Lower lobe of right lung (tissue), 2 donors: ENCODE measurements at places on chromosomes 1 and 21. TPM values are rescaled to one million over a fixed set of nuclear protein-coding genes. Genes with fewer than 3 reads are reported as not detected.

DNA sequence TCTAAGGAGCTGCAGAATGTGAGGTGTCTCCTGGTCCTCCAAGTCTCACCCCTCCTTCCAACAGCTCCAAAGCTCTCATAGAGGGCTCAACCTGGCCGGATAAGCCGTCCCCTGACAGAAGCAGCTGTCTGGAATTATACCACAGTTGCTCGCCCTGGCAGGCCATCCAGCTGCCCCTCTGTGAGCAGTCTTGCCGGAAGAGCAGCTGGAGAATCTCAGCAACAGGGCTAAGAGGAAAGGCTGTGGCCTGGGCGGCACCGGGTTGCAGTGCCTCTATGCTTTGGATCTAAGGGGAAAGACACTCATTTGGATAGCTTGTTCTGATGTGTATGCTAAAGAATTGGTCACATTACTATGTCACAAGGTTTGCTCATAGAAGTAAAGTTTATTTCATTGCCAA, 12.4 kb downstream of the TMCC2 start:
- DNase-seq: no peak

Gene GPR137B
- 38.3 TPM for total RNA-seq

DNA sequence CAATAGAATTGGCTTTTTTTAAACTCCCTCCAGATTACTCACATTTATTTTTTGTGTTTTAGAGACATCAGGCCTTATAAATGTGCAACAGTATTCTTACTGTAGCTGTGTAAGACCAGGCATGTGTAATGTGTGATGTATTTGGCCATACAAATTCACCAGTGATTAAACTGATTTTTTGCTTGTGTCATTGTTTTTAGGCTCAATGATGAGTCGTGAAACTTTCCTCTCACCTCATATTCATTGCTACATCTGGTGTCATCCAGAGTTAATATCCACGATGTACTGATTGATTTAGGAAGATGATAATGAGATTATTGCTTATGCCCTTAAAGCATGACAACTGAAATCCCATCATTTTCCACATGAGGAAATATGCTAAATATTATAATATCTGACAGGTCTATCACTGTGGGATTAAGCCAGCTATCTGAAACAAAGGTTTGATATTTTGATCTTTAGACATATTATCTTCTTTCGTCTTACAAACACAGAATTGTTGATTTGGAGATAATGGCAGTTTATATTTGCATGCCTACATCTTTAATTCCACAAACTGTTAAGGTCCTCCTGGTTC, 487.9 kb downstream of the PTBP2 start:
- no peak for DNase-seq

- DNase-seq: no peak
These were observed 118.7 kb upstream of the ZBTB40 start for GRCh38 chr1:22332795-22333499.

Gene CCDC18
- 6.7 TPM for total RNA-seq

Gene AVPR1B
- not detected for total RNA-seq

Gene PPFIA4
- total RNA-seq: 1.3 TPM
